ENCODE measurements at places on chromosomes 16 and 17. TPM values are rescaled to one million over a fixed set of nuclear protein-coding genes. Genes with fewer than 3 reads are reported as not detected.
A peak's percentile ranks its signal among the peaks of the same experiment; 100 is the strongest.

DNA sequence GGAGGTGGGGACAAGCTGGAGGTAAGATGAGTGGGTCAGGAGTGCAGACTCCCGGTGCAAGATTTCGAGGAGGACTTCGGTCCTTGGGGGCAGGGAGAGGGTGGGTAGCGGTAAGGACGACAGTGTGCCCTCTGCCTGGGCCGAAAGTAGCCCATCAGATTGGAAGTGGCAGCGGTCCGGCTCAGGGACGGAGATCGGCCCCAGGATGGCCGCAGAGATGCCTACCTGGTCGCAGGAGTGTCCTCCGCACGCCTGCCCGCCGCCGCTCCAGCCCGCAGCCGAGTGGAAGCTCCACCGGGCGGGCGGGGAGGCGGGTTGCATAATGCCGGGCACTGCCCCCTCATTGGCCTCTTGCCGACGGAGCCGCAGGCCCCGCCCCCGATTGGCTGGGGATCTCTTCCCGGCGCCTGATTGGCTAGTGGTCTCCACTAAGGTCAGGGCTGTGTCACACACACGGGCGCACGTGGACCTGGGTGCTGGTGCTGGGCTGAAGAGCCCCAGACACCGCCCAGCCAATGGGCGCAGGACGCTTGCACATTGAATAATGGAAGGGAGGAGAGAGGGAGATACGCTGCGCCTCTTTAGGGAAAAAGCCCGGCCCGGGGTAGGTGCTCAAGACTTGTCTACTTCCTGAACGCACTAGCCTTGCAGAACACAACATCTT, at the start of gene PER1:
PER1 (minus strand) TSS at position 293 of the 664 bp plus-strand sequence. CDS start 1,698 bp downstream, outside the sequence.
- peak; percentile 76 for DNase-seq

- DNase-seq = peak; percentile 63
Measured at GRCh38 chr17:1871756-1872155, 42.0 kb downstream of the RPA1 start.

DNA sequence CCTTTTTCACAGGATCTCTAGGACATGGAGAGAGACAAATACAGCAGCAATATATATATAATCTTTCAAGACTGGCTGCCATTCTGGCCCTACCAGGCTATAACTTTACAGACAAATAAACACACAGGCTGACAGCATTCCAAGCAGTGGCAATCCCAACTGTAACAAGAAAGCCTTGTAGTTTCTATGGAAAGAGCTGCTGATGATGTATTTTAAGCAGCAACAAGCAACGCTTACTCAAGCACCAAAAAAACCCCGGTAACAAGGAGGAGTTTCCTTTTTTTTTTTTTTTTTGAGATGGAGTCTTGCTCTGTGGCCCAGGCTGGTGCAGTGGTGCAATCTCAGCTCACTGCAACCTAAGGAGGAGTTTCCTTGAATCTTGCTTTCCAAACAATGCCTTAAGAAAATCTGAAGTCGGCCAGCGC, 23.2 kb downstream of the LSM12 start:
- no peak for DNase-seq

DNA sequence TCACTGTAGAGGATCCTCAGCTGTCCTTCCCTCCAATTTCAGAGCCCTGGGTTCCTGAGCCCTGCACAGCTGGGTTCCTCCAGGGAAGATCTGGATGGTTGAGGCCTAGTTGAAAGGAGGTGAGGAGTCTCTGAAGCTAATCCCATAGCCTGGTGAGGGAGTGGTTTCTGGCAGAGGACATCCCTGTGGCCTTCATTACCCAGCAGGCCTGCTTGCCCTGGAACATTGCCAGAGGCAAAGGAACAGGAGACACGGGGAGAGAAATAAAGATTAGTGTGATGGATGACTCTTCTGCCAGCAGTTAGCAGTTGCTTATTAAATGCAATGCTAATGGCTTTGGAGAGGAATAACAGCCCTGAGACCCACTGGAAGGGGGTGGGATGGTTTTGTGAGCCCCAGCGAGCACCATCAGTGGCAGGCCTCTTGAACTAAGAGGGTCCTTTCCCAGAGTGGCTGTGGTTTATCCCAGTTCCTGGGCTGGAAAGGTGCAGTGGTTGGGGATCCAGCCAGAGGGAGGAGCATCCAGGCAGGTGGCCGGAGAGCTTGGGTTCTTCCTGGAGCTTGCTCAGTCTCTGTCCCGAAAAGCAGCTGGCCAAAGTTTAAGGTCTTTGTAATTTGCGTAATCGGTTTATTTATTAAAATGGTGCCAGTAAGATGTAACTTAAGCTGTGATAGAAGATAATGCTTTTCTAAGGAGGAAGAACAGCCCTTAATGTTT, 209.7 kb downstream of the CCDC182 start:
- DNase-seq = no peak

- no peak for DNase-seq
Measured at GRCh38 chr17:83114706-83115105, 35.3 kb downstream of the METRNL start.

DNA sequence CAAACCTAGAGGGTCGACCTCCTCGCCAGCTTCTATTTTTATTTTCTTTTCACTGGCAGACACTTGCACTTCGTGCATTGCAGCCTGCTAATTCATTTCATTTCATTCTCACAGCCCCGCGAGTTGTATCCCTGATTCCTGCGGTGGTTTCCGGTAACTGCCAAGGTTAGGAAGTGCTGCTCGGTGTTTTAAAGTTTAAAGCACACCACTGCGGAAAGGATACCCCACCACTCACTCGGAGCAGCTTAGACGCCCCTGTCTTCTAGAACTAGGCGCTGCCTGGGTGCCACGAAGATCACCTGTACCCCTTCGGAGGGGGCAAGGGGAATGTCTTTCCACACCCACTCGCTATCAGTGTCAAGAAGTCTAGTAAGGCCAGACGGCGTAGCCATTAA, 509 bp downstream of the CNEP1R1 start:
- DNase-seq = no peak

- DNase-seq = no peak
Measured at GRCh38 chr16:69511651-69512050, 54.1 kb upstream of the NFAT5 start.

- no peak for DNase-seq
Measured at GRCh38 chr17:16818821-16819683, 129.0 kb downstream of the CCDC144A start.

The KRT40 gene
- not detected for polyA plus RNA-seq

DNA sequence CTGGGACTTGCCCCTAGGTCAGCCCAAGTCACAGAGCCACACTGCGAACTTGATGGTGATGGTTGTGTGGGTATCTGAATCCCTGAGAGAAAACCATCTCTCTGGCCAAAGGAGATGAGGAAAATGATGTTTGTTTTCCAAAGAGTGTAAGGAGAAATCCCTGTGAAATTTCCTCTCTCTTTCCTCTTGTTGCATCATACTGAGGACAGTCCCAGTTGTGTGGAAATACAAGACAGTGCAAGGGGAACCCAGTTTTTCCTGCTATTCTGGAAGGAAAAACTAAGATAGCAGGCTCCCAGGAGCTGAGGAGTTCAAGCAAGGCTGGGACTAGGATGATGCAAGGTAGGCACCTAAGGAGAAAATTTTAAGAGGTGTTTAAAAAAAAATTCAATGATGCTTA, 86.8 kb upstream of the TOM1L1 start:
- DNase-seq = no peak

DNA sequence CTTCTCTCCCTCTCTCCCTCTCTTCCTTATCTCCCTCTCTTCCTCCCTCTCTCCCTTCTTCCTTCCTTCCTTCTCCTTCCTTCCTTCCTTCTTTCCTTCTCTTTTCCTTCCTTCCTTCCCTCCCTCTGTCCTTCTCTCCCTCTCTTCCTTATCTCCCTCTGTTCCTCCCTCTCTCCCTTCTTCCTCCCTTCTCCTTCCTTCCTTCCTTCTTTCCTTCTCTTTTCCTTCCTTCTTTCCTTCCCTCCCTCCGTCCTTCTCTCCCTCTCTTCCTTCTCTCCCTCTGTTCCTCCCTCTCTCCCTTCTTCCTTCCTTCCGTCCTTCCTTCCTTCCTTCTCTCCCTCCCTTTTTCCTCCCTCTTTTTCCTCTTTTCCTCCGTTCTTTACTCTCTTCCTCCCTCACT, 38.6 kb downstream of the HS3ST4 start:
- no peak for DNase-seq

DNA sequence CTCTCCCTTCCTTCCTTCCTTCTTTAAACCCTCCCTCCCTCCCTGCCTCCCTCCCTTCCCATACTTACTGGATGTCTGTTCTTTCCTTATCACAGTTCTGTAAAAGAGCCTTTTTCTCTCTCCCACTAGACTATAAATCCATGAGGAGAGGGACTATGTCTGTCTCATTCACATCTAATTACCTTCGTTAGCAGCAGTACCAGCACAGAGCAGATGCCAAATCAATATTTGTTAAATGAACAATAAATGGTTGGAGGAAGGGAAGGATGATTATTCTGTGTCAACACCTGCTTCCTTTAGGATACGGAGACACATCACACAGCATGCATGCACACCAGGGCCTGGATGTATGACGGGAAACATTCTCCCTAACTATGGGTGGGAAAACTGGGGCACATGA, 94.2 kb downstream of the DNAH3 start:
- no peak for DNase-seq

The ALOXE3 gene
- not detected for polyA plus RNA-seq
